ACHN (cell line): ENCODE measurements at places on chromosomes 6 and 20.
A peak's percentile ranks its signal among the peaks of the same experiment; 100 is the strongest.

- DNase-seq, result no peak
These were observed 67.1 kb downstream of the SCAF8 start for GRCh38 chr6:154800338-154800737.

DNA sequence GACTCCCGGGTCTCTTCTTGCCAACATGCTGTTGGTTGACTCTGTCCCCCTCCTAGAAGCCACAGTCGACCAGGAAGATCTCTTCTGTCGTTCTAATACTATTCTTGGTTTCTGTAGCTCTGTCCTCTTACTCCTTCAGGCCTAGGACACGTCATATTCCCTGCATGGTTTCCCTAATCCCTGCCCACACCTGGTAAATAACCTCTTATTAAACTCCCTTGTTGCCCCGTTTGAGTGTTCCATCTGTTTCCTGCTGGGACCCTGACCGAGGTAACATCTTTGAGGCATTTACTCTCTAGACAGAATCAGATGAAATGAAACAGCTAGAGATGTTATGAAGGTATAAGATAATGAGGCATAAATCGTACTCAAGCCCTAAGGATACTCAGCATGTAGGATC, 68.1 kb downstream of the PLCB4 start:
- DNase-seq, result no peak

- no peak for DNase-seq
These were observed 16.6 kb downstream of the NPEPL1 start for GRCh38 chr20:58709013-58709702.

DNA sequence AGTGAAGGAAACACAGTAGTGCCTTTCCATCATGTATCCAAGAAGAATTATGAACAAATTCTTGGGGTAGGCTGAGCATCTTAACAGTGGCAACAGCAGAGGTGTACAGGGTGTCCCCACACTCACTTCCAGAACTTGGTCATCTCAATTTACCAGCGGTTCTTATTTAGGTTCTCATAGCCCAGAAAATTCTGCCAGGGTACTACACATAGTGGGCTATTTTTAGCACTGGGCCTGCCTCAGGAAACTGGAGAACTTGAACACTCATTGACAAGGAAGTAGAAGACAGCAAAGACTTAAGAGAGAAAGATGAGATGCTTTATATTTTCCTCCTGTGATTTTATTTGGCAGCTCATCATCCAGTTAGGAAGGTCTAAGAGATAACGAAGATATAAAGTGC, 71.8 kb upstream of the PHIP start:
- no peak for DNase-seq

GRCh38 chr6:21110684-21111083, 482.9 kb upstream of the SOX4 start:
- DNase-seq, result no peak

- no peak for DNase-seq
These were observed 147.1 kb upstream of the MARCKS start for GRCh38 chr6:113709936-113710509.

DNA sequence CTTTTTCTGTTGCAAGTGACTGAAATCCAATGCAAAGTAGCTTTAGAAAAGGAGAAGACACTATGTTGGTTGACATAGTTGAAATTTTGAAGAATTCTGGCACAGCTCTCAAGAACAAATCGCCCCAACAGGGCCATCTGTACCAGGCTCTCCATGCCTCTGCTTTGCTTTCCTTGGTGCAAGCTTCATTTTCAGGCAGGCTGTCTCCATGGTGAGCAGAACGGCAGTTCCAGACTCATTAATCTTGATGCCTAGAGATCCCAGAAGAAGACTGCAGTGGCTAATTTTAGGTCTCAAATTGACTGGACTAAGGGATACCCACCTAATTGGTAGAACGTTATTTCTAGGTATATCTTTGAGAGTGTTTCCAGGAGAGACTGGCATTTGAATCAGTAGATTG, 950.7 kb upstream of the FLRT3 start:
- DNase-seq, result no peak

DNA sequence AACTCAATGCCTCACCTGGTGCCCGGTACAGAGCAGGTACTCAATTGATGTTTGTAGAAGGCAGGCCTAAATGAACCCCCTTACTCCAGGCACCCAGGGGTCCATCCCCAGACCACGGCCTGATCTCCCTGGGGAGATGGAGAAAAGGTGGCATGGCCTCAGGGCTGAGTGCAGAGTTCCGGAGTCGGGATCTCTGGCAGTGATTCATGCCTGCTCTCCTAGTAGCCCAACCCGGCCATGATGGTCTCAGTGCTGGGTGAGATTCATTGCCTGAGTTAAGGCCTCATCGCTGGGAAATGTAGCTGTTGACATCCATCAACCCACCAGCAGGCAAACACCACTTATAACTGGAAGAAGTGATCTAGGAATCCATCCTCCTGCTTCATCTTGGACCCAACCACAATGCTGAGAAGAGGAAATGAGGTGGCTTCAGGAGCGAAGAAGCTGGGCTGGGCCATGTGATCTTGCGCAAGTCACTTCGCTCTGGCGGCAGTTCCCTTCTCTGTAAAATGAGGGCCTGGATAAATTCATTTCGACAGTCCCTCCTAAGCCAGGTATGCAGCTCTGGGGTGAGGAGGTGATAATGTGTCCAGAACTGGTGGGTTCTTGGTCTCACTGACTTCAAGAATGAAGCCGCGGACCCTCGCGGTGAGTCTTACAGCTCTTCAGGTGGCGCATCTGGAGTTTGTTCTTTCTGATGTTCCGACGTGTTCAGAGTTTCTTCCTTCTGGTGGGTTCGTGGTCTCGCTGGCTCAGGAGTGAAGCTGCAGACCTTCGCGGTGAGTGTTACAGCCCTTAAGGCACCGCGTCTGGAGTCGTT, 24.7 kb downstream of the ETV7 start:
- no peak for DNase-seq

DNA sequence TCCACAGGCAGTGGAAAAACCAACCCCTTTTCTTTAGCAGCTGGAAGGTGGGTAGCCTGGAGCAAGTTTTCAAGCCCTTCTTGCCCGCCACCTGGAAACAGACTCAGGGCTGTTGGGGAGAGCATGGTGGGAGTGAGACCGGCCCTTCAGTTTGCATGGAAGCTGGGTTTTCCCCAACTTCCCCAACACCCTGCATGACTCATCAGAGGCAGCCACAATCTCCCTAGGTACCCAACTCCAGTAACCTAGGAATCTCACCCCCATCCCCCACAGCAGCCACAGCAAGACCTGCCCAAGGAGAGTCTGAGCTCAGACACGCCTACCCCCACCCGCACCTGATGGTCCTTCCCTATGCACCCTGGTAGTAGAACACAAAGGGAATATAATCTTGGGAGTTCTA, 86.3 kb upstream of the IRAK1BP1 start:
- no peak for DNase-seq

- no peak for DNase-seq
These were observed 90.4 kb downstream of the CD164 start for GRCh38 chr6:109291902-109292301.

DNA sequence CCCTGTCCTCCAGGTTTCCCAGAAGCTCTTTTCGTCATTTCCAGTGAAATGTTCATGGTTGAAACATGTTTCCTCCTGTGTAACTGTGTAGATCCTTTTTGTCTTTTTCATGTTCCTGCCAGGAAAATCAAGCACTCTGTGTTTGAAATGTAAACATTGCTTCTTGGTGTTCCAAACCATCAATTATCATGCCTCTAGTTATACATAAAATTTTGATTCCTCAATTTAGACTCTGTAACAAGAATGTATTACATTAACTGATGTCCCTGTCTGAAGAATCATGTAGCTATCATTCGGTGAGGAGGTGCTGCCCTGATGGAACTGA, 546.3 kb upstream of the CITED2 start:
- no peak for DNase-seq

DNA sequence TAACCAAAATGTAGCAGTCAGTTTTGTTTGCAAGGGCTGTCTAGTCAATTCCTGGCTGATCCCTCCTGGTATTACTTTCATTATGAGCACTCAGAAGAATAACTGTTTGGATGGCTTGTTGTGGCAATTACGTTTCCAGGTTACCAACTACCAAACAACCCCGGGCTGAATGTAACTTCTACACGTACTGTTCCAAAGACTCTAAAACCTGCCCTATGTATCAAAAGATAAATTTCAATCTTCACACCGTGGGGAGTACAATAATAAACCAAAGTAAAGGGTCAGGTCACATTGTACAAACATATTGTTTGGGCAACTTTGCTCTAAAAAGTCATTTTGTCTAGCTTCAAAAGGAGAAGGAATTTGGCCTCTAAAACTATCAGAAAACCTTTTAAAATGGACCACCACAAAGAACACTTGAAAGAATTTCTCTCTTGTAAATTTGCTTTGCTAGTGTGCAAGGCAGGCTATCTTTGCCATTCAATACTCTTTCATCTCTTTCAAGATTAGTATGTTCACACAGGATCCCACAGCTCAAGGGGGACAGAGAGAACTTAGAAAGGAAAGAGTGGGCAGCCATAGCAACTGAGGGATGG, 27.6 kb downstream of the DCDC2 start:
- peak; percentile 67 for DNase-seq

DNA sequence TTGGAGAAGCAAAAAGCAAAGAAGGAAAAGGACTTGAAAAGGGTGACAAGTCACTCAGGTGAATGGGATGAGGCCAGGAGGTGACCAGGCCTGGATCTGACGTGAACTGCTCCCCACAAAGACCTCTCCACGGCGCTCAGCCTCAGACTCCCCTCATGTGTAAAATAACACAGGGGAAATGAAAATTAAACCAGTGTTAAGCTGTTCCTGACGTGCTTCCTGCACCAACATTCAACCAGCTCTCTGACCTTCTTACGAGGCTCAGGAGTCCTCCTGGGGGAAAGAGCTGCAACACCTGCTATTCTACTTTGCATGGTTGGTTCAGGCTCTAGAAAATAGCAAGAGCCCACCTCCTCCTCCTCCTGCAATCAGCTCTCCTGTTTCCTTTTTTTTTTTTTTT, 256.7 kb downstream of the ATXN1 start:
- no peak for DNase-seq

DNA sequence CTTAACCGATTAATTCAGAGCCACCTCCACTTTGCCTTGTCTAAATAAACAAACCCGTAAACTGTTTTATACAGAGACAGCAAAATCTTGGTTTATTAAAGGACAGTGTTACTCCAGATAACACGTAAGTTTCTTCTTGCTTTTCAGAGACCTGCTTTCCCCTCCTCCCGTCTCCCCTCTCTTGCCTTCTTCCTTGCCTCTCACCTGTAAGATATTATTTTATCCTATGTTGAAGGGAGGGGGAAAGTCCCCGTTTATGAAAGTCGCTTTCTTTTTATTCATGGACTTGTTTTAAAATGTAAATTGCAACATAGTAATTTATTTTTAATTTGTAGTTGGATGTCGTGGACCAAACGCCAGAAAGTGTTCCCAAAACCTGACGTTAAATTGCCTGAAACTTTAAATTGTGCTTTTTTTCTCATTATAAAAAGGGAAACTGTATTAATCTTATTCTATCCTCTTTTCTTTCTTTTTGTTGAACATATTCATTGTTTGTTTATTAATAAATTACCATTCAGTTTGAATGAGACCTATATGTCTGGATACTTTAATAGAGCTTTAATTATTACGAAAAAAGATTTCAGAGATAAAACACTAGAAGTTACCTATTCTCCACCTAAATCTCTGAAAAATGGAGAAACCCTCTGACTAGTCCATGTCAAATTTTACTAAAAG, 2.7 kb downstream of the FOXC1 start:
- no peak for DNase-seq

- DNase-seq, result no peak
These were observed 169.3 kb upstream of the RIN2 start for GRCh38 chr20:19588732-19589131.

DNA sequence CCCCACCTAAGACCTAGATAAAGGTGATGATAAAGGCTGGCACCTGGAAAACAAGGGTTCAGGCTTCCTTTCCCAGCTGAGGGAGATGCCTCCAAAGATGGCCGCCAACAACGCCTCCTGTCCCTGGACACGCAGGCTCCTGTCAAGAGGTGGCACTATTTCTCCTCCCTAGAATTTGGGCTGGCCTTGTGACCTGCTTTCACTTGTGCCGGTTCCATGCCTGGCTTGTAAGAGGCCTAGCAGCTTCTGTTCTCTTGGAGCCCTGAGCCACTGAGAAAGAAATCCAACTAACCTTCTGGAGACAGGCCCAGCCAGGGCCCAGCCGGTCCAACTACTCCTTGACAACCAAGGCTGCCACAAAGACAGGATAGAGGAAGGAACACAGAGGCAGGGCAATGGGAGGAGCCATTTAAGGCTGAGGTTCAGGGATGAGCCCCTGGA, 60.2 kb upstream of the RALY start:
- DNase-seq, result peak; percentile 31

- DNase-seq, result no peak
These were observed 540.7 kb upstream of the BTBD3 start for GRCh38 chr20:11376998-11377397.

DNA sequence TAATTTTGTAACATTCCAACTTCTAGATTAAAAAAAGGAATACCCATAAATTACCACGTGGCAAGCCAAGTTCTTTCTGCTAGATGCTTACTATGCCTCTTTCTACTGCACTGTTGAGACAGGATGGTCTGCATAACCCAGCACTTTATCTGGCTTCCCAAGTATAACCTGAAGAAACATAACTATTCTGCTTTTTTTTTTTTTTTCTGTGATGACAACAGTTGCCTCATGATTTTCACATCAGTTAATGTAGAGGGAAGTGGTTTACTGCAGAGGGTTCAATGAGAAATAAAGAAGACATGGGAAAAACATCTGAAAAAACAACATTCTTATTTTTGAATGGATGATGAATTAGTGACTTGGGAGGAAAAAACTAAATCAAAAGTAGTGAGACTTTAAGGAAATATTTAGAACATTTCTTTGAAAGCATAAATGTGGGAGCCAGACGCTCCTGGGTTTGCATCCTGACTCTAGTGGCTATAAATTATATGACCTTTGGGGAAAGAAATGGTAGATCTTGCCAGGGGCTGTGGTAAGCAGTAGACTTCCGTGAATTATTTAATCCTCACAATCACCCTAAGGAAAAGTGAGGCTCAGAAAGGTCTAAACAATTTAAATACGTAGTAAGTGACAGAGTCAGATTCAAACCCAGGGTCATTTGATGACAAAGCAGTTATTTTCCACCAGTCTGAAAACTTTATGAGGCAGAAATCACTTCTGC, 230.7 kb downstream of the PHACTR1 start:
- DNase-seq, result no peak

DNA sequence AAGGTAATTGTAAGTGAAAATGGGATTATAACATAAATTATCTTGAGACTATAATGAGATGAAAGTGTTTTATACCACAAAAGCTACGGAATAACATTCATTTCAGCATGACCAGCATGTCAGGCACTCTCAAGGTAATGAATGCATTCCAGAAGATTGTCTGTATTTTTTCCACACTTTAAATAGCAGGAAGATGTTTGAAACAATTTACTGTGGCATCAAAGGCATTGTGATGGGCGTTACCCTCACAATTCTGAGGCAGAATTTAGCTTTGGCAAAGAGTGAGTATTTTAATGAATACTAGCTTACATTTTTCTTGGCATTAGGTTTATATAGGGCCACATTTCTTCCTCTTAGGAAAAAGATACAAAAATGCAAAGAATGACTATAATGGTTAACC, 627.2 kb downstream of the BCKDHB start:
- DNase-seq, result no peak
